ENCODE measurements at places on chromosomes 13 and 19. TPM values are rescaled to one million over a fixed set of nuclear protein-coding genes. Genes with fewer than 3 reads are reported as not detected.

GRCh38 chr13:111365149-111366005 lies 44.9 kb downstream of the TEX29 start:
- no peak for DNase-seq

DNA sequence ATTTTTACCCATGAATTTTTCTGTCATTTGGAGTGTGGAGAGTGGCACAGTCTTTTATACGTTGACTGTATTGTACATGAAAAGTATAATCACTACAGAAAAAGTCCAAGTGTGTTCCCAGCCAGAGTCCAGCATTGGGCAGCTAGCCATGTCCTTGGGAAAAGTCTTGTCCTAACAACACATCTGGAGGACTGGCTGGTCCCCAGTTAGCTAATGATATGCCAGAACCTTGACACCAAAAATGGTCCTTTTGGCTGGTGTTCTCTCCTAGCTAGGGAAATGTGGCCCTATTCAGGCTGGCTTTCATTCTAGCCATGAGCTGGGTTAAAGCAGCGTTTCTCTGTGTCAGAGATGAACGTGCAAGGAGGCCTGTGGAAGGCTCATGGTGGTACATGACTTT lies 98.9 kb downstream of the ESD start:
- no peak for DNase-seq

DNA sequence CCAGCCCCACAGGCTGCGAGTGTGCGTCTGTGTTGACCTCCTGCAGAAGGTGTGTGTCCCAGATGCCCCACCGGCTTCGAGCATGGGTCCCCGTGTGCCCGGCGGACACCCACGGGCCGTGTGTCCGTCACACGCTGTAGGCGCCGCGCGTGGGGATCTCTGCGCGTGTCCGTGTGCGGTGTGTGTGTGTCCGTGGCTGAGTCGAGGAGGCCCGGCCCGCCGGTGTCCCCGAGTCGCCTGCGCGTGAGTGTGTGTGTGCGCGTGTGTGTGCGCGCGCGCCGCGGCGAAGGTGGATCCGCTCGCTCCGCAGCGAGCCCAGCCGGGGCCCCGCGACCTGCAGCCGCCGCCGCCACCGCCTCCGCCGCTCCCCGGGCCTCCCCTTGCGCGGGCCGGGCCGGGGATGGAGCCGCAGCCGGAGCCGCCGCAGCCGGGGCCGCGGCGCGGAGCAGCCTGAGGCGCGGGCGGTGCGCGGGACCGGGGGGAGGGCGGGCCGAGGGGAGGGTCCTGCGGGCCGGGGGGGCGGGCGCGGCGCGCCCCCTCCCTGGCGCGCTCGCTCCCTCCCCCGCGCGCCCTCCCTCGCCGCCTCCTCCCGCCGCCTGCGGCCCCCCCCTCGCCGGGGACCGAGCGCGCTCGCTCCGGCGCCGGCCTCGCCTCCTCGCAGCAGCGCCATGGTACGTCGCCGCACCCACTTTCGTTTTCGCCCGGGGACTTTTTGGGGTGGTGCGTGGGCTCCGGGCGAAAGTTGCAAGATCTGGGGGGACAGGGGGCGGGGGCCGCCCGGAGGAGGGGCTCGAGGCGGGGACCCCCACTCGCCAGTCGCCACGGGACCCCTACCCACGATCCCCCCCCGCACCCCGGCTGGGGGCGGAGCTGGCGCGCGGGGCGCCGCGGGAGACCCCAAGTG lies 7.1 kb upstream of the NFIC start:
- no peak for DNase-seq

DNA sequence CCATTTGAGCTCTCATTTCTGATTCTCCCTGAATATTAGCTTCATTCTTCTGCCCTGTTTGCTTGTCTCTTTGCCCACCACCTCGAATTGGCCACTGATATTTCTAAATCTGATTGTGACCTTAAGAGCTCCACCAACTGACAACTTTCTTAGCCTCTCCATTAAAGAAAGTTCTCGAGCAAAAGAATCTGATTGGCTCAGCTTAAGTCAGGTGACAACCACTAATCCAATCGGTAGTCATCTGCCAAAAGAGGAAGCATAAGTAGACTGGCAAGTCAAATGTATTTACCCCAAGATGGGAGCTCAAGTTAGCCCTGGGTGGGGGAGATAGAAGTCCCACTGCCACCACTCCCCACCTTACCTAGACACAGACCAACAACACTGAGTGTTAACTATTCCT lies 41.5 kb downstream of the NOTCH3 start:
- DNase-seq: no peak

DNA sequence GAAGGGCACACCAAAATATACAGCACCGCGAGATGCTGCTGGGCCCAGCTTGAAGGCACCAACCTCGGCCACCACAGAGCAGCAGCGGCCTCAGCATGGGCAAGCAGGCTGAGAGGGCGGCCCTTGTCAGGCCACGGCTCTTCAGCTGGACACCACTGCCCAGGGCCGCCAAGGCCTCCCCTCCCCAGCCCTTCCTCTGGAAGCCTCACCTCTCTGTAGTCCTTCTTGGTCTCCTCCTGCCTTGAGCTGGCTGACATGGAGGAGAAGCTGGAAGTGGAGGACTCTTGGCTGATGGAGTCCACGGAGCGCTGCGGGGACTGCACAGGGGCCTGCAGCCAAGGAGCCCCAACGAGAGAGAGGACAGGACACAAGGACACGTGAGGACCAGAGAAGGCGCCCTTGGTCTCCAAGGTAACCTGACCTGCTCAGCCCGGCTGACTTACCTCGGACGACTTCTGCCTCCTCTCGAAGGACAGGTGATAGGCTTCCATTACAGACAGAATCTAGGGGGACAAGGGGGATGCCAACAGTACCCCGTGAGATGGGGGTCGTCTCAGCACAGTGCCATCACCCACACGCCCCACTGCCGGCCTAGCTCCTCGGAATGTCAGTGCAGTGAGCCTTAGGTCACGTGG lies 38.2 kb downstream of the PDCD5 start:
- no peak for DNase-seq

The TMEM145 gene
- total RNA-seq: 5.0 TPM

Measured in H1 (cell line).